ENCODE measurements at places on chromosomes 6 and 20.
A peak's percentile ranks its signal among the peaks of the same experiment; 100 is the strongest.

DNA sequence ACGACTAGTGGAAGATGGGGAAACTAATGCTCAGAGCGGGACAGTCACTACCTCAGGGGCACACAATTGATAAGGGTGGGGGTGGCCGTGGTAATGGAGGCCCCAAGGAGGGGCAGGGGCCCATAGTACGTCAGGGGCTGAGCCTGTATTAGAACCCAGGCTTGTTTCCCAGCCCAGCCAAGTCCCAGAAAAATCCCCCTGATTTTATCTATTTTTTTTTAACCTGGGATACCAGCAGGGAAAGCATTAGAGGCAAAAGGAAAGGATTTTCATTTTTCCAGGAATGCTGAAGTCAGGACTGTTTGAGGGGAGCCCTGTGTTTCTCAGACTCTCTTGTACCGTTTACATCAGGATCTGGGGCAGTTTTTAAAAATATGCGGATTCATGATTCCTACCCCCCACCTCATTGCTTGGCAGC lies 382 bp downstream of the MYH7B start:
- no peak for DNase-seq

DNA sequence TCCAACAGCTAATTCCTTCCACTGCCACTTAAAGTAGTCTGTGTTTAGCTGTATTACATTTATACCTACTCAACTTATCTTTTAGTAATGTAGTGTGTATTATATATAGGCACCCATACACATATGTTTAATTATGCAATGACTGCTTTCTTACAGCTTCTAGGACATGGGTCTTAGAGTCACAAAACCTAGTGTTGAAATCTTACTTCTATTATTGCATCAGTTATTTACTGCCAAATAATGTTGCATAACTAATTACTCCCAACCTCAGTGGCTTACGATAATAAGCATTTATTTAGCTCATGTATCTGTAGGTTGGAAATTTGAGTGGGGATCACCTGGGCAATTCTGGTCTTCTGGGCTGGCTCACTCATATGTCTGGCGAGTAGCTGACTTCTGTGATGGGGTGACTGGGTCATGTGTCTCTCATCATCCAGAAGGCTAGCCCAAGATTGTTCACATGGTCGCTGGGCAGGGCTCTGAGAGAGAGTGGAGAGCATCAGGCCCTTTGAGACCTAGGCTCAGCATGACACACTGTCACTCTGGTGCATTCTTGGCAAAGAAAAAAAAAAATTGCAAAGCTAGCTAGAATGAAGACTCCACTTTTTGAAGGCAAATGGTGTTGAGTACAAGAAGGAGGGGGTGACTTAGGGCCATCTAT lies 187.0 kb downstream of the PLCB1 start:
- DNase-seq, result no peak

GRCh38 chr20:51244466-51244865 lies 221.6 kb upstream of the KCNG1 start:
- no peak for DNase-seq

DNA sequence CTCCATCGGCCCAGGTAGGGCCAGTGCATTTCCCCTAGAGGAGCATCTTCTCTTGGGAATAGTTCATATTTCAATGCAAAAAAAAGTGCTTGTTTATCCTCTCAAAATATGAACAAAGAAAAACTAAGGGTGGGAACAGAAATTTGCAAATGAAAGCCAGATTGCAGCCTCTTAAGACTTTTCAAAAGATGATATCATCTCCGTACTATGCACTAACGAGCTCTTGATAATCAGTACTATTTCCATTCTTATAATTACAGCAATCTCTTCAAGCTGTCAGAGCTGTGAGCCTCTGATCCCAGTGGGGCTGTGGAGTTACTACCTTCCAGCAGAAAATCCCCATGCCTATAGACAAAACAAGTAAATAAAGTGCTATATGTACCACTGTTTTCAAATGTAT lies 77.1 kb downstream of the SOD2 start:
- DNase-seq, result no peak

- DNase-seq, result no peak
Observed at GRCh38 chr6:169816054-169816453, 64.6 kb downstream of the ERMARD start.

DNA sequence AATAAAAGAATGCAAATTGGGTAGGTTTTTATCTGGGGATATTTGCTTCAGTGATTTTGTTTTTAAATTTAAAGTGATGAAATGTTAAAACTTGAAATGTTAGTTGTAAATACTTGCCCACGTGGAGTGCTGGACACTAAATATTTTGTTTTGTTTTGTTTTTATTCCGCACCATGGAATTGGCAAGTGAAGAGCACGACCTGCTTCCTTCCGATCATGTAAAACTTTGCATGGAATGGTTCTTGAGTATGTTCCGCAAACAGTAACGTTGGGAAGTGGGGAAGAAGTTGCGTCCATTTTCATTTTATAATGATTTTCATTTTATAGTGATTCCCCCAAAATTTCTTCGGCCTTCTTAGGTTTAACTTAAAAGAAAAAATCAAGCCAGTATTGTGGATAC lies 765 bp downstream of the IRAK1BP1 start:
- no peak for DNase-seq

DNA sequence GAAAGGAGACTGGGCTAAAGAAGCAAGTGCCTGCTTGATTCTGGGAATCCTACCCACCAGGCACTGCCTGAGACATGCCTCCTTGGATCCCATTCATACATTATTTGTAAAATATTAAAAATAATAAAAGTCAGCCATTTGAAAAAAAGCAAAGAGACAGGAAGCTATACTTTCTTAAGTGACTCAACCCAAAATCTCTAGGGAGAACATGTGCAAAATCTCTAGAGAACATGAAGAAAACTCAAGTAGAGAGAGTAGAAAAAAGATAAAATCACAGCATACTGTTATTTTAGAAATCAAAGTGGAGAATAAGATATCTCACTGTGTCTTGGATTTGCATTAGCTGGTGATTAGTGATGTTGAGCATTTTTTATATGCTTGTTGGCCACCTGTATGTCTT lies 197.2 kb upstream of the GGTLC1 start:
- DNase-seq, result no peak

DNA sequence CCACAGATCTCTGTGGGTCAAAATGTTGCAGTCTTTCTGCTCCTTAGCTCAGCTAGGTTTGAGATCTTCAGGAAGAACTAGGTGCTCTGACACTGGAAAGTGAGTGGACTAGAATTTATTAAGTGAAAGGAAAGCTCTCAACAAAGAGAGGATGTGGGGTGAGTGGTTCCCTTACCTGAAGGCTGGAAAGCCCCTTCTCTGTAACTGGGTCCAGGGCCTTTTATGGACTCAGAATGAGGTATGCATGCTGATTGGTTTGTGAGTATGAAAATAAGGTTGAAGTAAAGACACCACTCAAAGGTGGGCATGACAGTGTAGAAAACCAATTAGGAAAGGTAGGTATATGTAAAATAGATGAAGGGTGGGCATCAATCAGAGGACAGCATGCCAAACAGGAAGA lies 485.5 kb downstream of the CD109 start:
- no peak for DNase-seq

DNA sequence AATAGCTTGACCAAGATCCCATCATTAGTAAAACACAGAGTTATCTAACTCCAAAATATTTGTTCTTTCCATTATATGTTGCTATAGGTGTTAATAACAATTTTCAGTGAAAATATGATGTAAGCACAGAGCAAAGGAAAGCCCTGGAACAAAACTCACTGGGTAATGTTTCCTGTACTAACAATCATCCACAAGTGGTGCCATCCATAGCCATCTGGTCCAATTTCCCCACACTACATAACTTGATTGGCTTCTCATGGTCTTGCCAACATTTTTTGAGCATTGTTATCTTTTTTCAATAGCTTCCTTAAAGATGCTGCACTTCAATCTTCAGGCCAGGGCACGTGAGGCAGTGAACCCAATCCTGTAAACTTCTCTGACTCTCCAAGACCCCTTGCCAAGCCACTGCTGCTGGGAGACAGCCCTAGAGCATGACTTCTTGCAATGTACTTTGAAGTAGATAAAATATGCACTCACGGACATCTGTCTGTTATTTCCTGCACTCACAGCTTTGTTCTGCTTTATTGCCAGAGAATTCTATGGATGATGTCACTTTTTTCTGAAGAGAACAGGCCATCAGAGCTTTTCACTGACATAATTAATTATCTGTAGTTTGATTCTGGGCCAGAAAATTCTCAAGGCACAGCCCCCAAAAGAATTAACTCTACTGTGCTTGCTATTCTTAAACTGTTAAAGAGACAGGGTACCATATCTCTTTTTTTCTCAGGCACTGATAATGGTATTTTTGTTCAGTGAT lies 97.5 kb upstream of the TMEM30A start:
- no peak for DNase-seq

GRCh38 chr20:64159286-64159680 lies 5.0 kb upstream of the MYT1 start:
- no peak for DNase-seq

DNA sequence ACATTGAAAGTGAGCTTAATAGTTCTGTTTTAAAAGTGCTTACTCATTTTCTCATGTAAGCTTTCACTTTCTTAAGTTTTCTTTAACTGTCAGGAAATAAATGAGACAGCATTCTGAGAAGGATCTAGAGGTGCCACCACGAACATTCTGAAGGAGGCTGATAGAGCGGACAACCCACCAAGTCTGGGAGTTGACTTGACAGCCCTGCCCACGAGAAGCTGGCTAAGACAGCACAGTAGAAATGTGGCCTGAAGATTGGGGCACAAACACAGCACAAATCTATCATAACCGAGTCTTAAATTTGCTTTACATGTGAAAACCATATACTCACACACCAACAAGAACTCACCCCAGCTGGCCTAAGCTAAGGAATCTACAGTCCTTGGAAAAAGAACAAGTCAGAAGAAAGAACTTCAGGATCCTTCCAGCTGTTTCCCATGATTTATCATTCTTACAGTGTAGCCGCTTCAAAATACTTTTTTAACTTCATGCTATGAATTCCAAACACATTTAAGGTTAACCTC lies 144.2 kb upstream of the TNFAIP3 start:
- DNase-seq, result no peak

DNA sequence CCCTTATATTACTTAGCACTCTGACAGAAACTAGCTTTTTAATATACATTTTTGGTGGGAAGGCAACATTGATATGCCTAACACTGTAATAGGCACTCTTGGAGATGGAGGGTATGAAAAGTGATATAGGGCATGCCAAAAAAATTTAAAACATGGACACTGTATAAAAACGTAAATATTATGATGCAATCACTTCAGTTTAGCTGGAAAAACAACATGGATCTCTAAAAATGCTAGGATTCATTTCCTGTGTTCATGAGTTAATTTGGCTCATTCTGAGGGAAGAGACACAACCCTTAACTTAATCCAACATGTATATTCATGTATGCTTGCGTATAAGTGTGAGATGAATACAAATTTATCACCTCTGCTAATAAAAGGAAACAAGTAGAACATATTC lies 157.3 kb upstream of the TFAP2D start:
- DNase-seq, result no peak

DNA sequence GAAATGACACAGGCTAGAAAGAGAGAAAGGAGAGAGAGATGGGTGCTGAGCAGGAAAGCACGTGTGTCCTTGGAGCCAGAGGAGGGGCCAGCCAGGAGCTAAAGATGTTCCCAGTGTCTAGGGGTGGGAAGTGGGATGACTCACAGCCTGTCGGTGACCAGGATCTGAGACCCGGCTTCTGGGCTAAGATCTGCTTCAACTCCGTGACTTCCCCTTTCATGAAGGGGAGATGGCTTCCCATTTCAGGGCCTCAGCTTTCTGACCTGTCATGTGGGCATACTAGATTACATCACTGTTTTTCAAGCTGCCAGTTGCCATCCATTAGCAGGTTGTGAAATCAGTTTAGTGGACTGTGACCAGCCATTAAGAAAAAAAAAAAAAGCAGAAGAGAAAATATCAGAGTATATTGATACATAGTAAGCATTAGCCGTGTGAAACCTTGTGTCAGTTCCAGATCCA lies 5.4 kb downstream of the TGM3 start:
- DNase-seq, result no peak

GRCh38 chr6:36023996-36024795 lies at the start of gene SLC26A8:
TSS of gene SLC26A8 (minus strand) at chr6:36024641. CDS start at chr6:36019707, 4,934 bp downstream.
- no peak for DNase-seq

- no peak for DNase-seq
Observed at GRCh38 chr6:33677689-33678088, 33.8 kb downstream of the UQCC2 start.

DNA sequence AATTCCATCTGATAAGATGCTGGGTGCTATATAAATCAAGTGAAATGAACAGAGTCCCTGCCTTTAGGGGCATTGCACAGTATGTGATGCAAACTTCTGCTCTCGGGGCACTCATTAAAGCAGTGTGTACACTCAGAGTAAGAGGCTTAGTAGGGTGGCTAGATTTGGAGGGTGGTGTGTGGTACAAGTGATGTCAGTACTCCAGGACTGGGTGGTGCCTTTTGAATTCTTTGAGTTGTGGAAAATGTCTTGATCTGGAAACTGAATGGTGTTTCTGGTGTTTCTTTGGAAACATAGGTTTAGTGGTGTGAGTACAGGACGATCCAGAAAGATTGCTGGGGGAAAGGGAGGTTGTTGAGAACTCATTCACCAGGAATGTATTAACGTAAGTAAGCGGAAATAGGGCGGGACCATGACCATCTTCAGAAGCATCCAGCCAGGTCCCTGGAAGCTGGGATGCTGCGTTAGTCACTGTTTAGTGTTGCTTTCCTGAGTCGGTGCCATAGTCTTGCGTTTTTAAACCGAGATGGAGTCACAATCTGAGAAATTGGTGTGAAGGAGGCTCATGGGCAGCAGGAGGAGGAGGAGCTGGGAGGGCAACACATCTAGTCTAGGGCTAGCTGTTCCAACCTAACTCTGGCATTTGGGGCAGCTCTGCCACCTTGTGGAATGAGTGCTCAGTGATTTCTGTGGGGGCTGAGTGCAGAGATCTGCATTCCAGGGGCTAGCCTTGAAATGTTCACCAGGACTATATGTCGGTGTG lies 70.3 kb downstream of the SCAND1 start:
- peak; percentile 100 for DNase-seq

- DNase-seq, result no peak
Observed at GRCh38 chr6:133208183-133208755, 32.9 kb upstream of the EYA4 start.

All from HS-5 (cell line).